ENCODE measurements at places on chromosomes 7 and 10.

DNA sequence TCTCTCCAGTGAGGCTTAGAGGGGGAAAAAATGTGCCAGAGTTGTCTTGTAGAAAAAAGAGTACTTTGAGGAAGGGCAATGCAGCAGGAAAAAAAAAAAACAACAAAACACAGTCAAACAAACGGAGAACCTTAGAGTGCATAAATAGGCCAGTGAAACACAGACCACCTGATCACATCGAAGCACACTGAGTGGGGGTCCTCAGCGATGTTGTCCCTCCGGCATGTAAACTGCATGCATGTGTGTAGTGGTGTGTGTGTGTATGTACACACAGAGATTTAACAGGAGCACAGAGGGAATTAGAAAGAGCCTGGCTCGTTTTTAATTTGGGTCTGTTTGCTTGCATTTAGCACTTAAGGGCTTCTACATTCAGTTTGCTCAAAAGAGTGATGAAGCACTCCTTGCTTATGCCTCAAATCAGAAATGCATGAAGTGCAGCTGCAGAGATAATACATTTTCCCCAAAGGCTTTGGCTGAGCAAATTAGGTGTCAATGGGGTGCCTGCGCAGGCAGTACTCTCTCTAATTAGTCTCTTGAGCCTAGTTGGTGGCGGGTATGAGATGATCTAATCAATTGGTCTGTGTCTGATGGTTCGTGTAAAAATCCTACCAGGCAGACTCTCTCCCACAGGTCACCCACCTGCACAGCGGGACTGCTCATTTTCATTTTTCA, 62.7 kb upstream of the FZD1 start:
- DNase-seq = no peak
- peak overlapping the region; percentile 1 for H3K4me3 ChIP-seq
- peak overlapping the region; percentile 16 for H3K27ac ChIP-seq
- H3K36me3 ChIP-seq = peaks cover 4% of the 10 kb centered on the region
- peaks cover 10% of the 10 kb centered on the region for H3K4me1 ChIP-seq
- H3K27me3 ChIP-seq = peaks cover 7% of the 10 kb centered on the region

DNA sequence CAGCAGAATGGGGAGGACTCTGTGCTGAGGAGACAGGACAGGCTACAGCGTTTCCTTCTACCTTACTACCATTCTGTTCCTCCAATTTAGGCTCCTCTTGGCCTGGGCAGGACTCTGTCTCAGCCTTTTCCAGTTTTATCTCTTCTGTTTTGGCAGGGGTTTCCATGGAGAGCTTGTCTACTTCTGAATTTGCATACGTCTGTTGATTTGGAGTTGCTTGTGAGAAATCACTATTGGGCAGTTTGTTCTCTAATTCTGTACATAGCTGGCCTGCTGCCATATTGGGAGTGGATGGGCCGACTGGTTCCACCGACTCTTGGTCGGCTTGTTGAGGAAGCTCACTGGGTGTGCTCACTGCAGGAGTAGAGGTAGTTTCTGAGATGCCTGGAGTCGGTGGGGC, 136.8 kb downstream of the GALNT11 start:
- H3K27me3 ChIP-seq = peaks cover 2% of the 10 kb centered on the region
- DNase-seq = no peak
- H3K4me1 ChIP-seq = peaks cover 8% of the 10 kb centered on the region
- no peak overlapping the region for H3K27ac ChIP-seq
- H3K36me3 ChIP-seq = peaks cover 10% of the 10 kb centered on the region
- H3K4me3 ChIP-seq = no peak overlapping the region

DNA sequence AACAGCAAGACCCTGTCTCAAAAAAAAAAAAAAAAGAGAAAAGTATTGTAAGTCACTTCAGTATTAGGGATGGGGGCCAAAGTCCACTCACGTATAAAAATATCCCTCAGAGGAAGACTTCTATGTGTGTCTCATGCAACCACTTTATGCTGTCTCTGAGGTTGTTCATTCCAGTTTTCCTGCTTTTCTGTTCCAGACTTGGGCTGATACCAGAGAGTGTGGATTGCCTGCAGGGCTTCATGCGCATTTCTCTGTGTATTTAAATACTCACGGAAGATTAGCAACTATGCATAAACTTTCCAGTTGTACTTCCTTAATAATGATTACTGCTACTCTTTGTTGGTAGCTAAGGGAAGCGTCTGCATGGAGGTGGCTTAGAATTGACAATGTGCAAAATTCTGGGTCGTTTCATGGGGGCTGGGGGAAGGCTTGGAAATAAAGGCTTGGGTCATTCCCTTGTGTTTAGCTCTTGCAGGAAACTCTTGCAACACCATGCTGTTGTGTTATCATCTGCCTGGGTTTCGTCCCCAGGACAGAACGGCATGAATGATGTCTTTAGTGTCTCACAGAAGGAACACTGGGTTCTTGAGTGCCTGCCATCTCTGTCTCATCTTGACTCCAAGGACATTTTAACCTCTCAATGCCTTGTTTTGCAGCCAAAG, 54.1 kb downstream of the KIAA1217 start:
- no peak for DNase-seq
- peaks cover 2% of the 10 kb centered on the region for H3K4me1 ChIP-seq
- no peaks in the 10 kb centered on the region for H3K27me3 ChIP-seq
- H3K27ac ChIP-seq = no peak overlapping the region
- no peak overlapping the region for H3K4me3 ChIP-seq

DNA sequence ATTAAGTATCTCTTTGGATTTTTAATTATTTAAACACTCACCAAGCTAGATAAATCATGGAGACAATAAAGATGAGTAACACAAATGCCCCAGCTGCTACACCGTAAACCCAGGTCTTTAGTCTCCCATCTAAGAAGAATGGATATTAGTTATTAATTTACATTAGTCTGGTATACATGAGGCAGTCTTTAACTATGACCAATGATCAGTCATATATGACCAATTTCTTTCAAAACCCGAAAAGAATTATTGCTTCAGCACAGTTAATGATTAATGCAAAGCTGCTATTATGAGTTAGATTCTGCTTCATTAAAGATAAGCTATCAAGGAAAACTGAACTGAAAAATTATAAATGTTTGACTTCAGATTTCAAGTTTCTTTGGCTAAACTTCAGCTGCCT, 402.9 kb downstream of the PHF14 start:
- DNase-seq = no peak
- no peak overlapping the region for H3K4me3 ChIP-seq
- no peaks in the 10 kb centered on the region for H3K27me3 ChIP-seq
- no peaks in the 10 kb centered on the region for H3K36me3 ChIP-seq
- H3K4me1 ChIP-seq = no peaks in the 10 kb centered on the region
- no peak overlapping the region for H3K27ac ChIP-seq

Data from glutamatergic neuron (in vitro differentiated cells).